Fibroblast of skin of scalp (primary cell): ENCODE measurements at places on chromosomes 2 and 18.
A peak's percentile ranks its signal among the peaks of the same experiment; 100 is the strongest.

- DNase-seq = no peak
Measured at GRCh38 chr2:33518929-33519328, 42.5 kb downstream of the RASGRP3 start.

GRCh38 chr18:10732990-10733389 lies 207.2 kb downstream of the NAPG start:
- DNase-seq = no peak

DNA sequence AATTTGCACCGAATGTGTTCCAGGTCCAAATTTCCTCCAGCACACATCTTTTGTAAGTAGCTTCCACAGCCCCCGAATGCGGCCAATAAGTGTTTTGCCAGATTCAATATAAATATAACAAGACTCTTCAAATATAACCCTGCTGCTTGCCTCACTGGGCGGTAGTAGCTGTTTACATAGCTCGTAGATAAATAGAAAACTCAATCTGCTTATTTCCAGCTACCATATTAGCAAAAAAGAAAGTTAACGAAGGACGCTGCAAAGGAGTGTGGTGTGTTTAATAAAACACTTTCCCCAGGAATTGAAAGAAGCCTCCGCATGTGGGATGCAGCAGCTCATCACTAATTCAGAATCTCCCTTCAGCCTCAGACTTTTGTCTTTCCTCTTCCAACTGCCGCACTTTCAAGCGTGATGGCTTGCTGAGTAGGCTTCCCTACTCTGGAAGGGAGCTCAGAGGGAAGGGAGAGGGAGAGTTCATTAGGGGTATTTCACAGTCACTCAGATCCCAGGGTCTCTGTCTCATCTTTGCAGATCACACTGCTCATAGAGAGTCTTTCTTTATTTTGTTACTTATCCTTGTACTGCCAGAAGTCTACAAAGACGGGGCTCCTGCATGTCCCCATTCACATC lies 367.0 kb downstream of the RND3 start:
- no peak for DNase-seq

DNA sequence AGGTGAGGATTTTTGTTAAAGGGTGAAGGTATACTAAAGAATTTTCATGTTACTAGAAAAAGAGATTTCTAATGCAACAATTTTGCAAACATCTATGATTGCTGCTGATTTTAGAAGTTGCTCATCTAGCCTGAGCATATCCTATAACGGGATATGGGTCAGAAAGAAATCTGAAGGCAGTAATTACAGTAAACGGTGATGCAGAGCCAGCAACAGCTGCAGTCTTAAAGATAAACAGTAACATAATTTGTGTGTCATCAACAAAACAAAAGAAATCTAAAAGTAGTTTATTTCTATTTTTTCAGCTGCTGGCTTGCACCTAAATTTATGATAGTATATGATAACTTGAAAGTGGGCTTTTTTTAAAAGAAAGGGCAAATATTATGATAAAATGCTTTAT lies 215.7 kb downstream of the SLC4A10 start:
- DNase-seq = no peak

GRCh38 chr2:25145803-25146202 lies 22.6 kb downstream of the POMC start:
- DNase-seq = no peak

- DNase-seq = peak; percentile 80
Measured at GRCh38 chr18:22542406-22542835, 124.7 kb upstream of the CTAGE1 start.

DNA sequence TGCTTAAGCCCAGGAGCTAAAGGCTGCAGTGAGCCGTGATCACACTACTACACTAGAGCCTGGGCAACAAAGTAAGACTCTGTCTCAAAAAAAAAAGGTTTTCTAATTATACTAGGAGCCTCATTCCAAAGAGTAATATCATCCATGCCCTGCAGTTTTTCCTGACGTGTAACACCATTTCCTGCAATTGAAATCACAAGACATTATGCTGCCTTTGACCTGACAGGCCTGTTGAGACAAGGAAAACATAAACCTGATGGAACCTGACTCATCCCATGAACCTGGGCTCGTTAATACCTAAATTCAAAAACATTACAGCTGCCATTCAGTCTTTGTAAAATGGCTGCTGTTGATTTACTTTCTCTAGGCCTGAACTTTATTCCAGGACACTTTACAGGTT lies 58.7 kb upstream of the PEX13 start:
- DNase-seq = peak; percentile 36

DNA sequence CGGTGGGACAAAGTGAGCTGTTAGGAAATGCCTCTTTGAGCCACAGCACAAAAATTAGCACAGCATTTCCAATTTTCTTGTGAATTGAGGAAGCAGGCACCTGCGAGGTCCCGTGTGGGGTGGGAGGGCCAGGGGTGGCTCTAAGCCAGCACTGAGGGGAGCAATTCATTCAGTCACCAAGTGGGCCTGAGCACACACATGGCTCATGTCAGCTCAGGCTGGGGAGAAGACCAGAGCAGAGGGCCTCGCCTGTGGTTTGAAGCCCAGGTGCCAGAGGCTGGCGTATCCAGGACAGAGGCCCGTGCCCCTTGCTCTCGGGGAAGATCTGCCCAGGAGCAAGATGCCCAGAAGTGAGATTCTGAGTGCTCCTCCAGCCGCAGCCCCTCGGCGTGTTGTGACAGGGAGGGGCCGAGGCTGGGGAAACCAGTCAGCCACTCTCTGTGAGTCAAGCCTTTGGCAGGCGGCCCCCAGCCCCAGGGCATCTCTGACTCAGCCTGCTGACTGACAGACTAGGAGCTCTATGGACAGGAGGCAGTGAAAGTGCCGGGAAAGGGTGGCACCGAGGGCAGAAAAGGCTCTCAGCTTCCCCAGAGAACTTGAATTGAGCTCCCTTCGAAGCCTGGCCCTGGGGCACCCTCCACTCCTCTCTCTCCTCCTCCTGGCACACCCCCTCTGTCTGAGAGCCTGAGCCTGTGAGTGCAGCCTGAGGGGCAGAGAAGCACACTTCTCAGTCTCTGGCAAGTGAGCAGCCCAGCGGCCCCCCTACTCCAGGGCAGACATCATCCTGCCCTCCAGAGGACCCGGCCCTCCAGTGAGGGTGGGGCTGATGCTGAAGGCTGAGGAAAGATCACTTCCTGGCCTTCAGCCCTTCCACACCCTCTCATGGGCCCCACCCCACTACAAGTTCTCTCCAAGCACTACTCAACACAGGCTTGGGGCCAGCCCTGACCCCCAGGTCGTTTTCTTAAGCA lies 32.3 kb downstream of the CYP26B1 start:
- DNase-seq = peak; percentile 96

DNA sequence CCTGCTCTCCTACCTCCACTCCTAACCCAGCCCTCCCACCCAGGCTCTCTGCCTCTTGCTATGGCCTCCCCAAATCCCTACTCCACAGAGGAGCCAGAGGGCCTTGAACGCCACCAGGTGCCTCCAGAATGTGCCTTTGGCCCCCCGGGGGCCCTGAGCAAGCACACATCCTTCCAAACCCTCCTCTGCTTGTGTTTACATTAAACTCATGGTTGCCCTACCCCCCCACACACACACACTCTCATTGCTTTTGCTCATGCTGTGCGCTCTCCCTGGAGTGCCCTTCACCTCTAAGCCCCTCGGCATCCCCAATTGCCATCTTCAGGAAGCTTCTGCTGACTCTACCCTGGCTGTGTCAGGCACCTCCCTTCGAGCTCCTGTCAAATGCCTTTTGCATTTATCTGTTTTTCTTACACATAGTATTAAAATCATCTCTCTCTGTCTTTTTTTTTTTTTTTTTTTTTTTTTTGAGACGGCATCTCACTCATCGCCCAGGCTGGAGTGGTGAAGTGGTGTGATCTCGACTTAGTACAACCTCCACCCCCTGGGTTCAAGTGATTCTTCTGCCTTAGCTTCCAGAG lies 16.3 kb upstream of the TET3 start:
- DNase-seq = no peak

- no peak for DNase-seq
Measured at GRCh38 chr2:16102976-16103380, 162.6 kb downstream of the MYCN start.

- DNase-seq = no peak
Measured at GRCh38 chr18:76395609-76396008, 99.4 kb downstream of the ZNF516 start.

- DNase-seq = peak; percentile 78
Measured at GRCh38 chr2:27191070-27191829, 20.6 kb upstream of the ATRAID start.

DNA sequence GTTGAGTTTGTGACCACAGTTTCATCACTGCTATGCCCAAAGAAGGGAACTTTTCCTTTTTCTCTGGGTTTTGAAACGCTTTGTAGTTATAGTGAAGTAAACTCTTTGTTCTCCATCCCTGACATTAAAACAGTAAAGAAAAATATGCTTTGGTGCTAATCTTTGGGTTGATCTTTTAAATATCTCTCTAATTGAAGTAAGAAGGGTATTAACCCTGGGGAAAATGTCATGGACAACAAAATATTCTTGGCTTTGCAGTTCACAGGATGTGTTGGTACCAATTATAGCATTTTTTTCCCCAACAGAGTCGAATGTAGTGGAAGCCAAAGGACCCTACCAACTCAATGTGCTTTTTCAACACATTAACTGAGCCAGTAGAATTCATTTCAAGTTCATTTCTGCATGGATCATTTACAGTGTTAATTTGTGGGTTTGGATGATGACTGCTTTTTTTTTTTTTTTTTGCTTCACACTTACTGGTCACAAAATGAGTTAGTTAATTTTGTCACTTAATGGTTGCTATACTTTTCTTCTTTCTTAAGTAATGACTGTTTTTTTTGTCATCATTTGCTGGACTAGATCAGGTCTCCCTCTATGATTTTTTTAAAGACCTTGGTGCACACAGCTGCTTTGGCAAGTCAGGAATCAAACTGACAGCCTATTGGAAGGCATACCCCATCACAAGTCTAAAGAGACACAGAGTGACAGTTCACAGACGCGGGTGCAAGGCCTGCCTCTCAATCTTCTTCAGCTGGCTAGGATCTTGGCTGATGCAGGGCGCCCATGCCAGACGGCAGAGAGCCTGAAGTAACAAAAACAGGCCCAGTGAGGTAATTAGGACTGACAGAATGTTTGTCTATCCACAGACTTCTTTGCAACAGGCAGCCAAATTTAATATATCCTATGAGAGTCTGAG lies 98.8 kb upstream of the MMADHC start:
- no peak for DNase-seq

DNA sequence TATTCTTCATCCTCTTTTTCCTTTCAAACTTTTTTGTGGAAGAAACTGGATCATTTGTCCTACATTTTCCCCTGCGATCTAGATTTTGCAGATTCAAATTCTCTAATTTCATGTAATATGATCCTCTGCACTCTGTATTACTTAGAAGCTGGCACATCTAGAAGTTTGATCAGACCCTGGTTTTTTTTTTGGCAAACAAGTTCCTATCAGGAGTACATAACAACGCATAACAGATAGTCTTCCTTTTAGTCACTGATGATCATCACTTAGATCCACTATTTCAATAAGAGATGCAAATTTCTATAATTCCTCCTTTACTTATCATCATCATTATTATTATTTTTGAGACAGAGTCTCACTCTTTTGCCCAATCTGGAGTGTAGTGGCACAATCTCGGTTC lies 117.1 kb downstream of the CDH2 start:
- no peak for DNase-seq

DNA sequence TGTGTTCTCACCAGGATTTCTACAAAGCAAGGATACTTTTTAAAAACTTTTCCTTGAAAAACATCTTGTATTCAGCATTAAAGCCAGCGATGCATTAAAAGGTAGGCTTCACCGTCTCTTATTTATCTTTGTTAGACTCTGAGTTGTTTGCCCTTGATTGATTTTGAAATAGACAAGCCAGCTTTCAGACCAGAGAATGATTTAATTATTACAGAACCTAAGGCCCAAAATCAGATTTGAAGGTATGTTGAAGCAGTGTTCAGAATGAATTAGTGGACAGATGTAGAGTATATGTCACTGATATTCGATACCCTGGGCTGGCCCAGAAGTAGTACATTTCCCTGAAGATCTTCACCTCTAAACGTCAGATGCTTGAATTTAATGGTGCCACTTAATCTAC lies 136.4 kb downstream of the THSD7B start:
- no peak for DNase-seq

GRCh38 chr2:150097901-150098531 lies 389.5 kb downstream of the RND3 start:
- DNase-seq = peak; percentile 8

- DNase-seq = no peak
Measured at GRCh38 chr2:26649322-26649721, 8.2 kb upstream of the CIB4 start.

DNA sequence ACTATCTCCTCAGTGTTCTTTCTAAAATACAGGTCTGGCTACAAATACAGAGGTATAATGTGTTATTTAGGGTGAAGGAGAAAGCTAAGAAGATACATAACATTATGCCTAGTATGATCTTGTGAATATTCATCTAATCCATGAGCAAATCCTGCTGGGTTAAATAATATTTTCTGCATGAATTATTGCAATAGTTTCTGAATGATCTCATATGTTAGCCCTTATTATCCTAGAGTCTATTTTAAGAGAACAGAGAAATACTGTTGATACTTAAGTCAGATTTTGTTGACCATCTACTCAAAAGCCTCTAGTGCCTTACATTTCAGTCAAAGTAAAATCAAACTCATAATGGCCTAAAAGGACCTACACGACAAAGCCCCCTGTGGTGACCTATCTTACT lies 382.3 kb downstream of the FIGN start:
- DNase-seq = peak; percentile 24

- DNase-seq = no peak
Measured at GRCh38 chr2:15498554-15498953, 62.6 kb downstream of the NBAS start.

- DNase-seq = peak; percentile 58
Measured at GRCh38 chr2:181393472-181393871, 63.7 kb upstream of the ITGA4 start.

DNA sequence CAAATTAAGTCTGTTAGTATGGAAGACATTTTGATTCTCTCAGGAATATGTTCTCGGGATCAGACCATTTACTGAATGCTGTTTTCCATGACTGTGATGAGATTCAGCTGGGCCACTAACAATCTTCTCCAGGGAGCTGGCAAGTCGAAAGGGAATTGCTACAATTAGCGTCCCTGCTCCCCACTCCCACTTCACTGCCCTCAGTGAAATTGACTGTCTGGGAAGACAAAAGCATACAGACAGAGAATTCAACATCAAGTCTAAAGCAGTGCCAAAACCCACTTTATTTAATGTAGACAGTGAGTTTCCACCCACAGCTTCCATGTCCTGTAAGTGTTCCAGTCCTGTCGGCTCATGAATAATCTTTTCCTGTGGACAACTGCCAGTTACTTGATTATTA lies 34.0 kb upstream of the COL3A1 start:
- no peak for DNase-seq
